Stimulated activated CD8-positive, alpha-beta memory T cell treated with anti-CD3 and anti-CD28 coated beads, Interleukin-4, amount 100 ng/mL, for 1 hour (primary cell): ENCODE measurements at places on chromosomes 2 and 18.

GRCh38 chr18:2425426-2426317 is 145.6 kb downstream of the METTL4 start:
- DNase-seq = no peak

GRCh38 chr2:100998235-100998573 is 3.9 kb upstream of the RPL31 start:
- no peak for DNase-seq

GRCh38 chr2:150178591-150178990 is 308.9 kb downstream of the RND3 start:
- DNase-seq = no peak

DNA sequence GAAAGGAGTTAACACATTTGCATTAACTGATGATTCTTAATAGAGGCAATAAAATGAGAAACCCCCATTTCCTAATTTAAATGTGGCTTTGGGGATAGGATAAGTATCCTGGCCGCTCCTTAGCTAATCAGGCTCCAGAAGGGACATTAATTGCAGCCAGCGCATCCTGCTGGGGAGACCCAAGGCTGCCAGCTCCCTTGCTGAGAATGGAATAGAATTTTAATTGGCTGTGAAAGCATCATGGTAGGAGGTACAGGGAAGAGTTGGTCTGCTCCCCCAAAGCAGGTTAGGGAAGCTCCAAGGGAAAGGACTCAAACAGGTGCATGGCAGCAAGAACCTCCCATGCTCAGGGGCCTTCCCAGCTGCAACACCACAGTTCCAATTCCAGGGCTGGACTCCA is 71.4 kb downstream of the MARCHF4 start:
- no peak for DNase-seq

- DNase-seq = no peak
Measured at GRCh38 chr2:72999729-73000725, 71.5 kb downstream of the SFXN5 start.

DNA sequence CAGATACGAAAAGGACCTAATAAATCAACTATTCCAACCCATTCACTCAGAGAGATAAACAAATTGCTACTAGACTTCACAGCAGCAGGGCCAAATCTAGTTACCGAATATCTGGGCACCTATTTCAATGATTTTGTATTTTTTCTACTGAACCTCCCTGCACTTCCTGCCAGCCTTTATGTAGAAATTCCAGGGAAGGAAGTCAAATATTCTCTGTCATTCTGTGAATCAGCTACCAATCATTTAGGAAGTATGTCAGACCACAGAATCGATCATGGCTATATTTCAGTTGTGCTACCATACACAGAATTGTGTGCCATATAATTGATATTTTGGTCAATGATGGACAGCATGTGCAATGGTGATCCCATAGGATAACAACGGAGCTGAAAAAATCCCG is 109.6 kb upstream of the SPOPL start:
- DNase-seq = no peak

DNA sequence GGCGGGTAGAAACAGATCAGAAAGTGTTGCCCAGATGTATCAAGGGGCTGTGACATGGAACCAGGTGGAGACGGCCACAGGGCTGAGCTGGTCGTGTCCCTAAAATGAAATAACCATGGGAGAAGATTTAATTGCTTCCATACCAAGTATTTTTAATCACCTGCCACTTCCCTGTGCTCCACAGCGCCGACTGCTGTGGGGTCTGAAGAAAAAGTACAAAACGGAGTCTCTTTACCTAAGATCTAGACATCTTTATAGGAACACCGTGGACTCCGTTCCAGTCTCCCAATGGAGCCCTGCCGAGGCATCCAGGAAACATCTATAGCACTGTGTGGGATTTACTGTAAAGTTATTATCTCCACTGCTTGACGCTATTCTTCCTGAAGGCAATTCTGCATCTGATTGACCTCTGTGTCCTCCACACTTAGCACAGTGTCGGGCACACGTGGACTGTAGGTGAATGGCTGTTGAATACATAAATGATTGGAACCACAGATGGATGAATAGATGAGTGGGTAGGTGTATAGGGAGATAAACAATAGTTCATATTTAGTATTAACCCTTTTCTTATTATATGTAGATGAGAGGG is 21.6 kb upstream of the GYPC start:
- DNase-seq = no peak
